NCI-H446 treated with DMSO at 0.1 percent for 48 hours (cell line): ENCODE measurements at places on chromosomes 1 and 21.
A peak's percentile ranks its signal among the peaks of the same experiment; 100 is the strongest.

DNA sequence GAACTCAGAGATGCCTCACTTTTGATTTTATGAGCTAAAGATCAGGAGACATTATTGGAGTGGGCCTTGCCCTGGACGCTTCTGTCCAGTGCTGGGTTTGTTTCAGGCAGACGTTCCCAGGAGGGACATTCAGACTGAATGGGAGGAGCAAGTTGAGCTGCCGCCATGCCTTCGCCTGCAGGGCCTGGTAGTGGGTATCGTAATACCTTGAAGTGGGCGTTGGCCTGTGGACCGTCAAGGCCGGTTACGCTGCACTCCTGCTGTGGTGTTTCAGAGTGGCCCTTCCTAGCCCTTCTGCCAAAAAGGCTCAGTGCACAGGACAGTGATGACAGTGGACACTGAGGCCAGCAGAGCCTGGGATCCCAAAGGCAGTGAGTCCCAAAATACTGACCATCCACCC, 1.6 kb downstream of the FAM3B start:
- no peak for DNase-seq

DNA sequence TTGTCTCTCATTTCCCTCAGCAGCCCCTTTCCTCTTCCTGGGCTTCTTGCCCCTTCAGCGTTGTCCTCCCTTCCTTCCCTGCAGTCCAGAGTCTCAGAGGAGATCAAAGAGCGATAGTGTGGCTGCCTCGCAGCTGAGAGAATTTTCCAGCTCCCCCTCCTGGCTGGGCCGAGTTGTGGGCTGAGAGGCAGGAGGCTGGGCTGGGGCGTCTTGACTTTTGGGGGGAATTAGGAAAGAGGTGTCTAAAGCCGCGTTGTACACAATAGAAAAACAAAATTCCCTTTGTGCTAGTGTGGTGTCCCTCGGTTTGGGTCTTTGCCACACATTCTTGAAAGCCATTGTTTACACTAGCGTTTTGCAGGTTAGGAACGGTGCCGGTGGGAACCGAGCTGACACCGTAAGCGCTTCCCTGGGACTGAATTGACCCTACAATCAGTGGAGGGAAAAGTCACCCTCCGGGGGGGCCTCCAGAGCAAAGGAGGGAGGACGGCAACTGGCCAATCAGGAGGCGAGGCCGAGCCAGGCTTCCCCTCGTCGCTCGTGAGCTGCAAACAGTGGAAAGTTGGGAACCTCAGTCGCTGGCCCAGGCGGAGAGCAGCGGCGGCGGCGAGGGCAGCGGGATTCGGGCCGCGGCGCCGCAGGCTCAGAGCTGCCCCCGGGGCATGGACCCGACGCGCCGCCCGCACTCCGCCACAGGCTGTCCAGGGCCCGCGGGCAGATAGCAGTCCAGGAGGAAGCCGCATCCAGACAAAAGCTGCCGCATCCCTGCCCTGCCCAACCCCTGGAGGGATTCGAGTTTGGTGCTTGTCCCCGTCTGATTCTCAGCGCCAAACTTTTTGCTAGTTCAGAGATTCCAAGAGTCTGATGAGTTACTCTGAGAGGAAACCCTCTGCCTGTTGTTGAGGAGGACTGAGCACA, at the start of gene HMCN1:
TSS of gene HMCN1 (plus strand) at position 574 of the 918 bp plus-strand sequence. CDS start 389 bp downstream, outside the sequence.
- peak; percentile 72 for DNase-seq

GRCh38 chr1:161801955-161802354, 35.8 kb downstream of the ATF6 start:
- DNase-seq: no peak

GRCh38 chr21:37445228-37445627, 78.7 kb downstream of the DYRK1A start:
- no peak for DNase-seq

DNA sequence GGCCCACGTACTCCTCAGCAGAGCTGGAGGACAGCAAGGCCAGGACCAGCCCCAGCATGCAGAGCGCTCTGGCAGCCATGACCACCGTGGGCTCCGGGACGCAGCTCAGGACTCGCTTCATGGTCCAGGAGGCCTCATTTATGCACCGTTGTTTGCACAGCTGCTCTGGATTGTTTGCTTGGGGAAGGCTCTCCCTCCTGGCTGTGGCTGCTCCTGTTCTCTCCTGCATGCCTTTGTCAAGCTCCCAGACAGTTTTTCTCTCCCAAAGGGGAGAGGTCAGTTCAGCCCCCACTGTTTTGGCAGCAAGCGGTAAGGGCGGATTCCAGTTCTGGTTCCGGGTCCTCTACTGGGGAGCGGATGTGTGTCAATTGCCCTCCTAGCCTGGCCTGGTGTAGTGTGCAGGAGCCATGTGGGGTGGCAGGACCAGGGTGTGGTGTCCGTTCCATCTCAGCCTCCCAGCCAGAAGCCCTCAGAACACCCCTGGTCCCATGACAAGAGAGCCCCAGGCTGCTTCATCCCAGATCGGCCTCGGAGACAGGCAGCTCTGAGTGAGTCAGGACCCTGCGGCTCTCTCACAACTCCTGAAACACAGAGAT, at the start of gene TFF3:
TSS of gene TFF3 (minus strand) at position 114 of the 596 bp plus-strand sequence. CDS start at position 79, 35 bp downstream.
- no peak for DNase-seq

- DNase-seq: no peak
These were observed 134.0 kb upstream of the ETS2 start for GRCh38 chr21:38671773-38672172.

GRCh38 chr1:247905910-247906503, 10.6 kb downstream of the OR2W3 start:
- no peak for DNase-seq

DNA sequence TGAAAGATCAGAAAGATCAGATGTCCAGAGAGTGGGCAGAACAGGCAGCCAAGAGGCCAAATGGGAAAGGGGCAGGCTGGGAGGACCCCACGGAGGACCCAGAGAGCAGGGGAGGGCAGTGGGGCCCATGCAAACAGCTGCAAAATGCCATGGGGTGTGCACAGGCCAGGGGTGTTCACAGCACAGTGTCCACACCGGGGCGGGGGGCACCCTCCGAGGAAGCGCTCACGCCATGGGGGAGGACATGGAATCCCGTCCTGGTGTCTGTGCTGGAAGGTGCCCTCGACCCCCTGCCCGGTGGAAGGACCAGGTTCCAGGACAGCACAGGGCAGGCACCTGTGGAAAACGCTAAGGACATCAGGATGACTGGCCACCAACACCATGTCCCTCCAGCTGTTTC, 1.5 kb downstream of the INTS11 start:
- no peak for DNase-seq

GRCh38 chr1:158058237-158058985, 65.0 kb downstream of the KIRREL1 start:
- DNase-seq: no peak

DNA sequence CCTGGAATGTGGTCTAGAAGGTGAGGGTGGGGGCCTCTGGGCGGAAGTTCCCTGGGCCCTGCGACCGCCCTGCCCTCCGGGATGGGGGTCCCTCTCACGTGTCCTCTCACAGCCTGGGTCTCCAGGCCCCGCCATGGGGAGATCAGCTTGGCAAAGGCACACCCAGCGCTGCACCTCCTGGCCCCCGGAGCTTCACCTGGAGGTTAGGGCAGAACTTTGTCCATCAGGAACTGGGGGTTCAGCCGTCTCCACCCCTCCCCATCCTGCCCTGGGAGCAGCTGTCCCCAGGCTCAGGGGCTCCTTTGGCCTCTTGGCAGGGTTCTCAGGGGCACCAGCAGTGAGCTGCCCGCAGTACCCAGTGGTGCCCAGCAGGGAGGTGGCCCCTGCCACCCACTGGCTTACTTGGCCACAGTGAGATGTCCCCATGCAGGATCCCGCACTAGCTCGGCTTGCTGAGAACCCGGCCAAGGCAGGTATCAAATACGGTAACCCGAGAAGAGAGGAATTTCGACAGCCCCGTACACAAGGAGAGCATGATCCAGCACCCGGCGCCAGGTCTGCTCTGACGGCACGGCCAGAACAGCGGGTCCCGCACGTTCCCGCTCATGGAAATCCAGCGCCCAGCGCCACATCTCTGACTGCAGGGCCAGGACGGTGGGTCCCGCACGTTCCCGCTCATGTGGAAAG, 36.7 kb downstream of the RRP1 start:
- no peak for DNase-seq

DNA sequence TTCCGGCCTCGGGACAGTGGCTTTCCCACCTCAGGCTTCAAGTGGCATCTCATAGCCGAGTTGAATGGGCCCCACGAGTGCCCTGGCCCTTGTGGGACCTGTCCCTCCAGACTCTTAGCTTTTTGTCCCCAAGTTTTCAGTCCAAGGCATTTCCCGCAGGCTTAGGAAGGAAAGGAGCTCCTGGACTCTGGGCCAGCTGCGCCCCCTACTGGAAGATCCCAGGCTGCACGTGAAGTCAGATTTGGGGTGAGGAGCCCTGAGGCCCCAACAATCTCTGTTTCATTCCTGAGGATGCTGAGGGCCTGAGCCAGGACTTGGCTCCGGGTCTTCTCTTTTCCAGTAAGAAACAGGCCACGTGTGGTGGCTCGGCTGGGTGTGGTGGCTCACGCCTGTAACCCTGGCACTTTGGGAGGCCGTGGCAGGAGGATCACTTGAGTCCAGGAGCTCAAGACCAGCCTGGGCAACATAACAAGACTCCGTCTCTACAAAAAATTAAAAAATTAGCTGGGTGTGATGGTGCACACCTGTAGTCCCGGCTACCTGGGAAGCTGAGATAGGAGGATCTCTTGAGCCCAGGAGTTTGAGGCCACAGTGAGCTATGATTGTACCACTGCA, 67.4 kb downstream of the ARHGEF10L start:
- DNase-seq: no peak

GRCh38 chr1:235825229-235825628, 41.5 kb downstream of the LYST start:
- DNase-seq: no peak

- DNase-seq: no peak
These were observed 100.4 kb downstream of the MRPL39 start for GRCh38 chr21:25506887-25507286.

- DNase-seq: no peak
These were observed 99.3 kb upstream of the ESRRG start for GRCh38 chr1:216822480-216822879.

DNA sequence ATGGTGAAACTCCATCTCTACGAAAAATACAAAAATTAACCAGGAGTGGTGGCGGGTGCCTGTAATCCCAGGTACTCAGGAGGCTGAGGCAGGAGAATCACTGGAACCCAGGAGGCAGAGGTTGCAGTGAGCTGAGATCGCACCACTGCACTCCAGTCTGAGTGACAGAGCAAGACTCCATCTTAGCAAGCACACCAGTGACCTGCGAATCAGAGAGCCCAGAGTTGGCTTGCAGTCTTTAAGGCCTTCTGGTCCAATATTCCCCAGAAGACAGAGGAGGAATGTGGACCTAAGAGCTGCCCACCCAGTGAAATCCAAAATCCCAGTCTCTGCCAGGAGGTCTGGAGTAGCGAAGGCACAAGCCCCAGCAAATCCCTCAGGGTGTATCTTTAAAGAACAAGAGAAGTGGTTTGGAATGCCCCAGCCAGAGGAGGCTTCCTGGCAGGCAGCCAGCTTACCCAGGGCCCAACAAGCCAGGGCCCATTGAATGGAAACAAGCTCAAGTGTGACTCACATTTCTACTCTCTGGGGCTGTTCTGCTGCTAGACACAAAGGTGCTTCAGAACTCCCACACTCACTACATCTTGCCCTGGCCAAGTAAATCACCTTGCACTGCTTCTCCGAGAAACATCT, 23.9 kb downstream of the GPR161 start:
- DNase-seq: peak; percentile 72

DNA sequence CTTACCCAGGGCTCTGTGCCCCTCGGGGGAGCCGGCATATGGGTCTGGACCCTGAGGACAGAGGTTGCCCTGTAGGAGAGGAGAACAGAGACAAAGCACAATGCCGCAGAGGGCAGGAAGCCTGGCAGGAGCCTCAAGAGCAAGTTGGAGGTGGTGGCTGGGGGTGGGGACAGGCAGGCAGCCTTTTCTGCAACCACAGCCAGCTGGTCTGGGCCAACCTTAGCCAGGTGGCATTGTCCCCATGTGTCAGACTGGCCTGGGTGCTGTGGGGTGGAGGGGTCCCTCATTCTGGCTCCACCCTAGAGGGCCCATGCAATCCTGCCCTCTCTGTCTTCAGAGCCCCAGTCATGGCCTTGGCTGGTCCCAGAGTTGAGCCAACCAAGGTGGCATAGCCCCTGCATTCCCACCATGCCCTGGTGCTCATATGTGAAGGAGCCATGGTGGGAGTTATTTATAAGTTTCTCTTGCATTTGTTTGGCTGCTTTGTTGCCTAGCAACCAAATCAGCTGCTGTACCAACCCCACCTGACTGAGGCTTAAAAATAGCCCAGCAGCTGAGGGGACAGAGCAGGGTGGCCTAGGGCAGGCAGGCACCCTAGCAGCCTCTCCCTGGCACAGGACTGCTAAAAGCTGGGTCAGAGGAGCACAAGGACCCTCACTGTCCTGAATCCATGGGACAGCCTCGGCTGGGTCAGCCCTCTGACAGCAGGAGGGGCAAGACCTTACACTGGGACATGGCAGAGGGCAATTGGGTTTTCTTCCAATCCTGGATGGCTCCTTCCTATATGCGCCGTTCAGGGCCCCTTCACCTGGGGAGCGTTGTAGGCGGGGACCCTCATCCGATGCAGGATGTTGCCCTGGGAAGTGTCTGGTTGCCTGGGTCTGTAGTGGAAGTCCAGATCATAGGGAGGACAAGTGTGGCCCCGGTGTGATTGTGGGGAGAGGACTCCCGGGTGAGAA, 19.5 kb downstream of the MAP7D1 start:
- no peak for DNase-seq

GRCh38 chr1:237124856-237125462, 83.0 kb downstream of the RYR2 start:
- no peak for DNase-seq

DNA sequence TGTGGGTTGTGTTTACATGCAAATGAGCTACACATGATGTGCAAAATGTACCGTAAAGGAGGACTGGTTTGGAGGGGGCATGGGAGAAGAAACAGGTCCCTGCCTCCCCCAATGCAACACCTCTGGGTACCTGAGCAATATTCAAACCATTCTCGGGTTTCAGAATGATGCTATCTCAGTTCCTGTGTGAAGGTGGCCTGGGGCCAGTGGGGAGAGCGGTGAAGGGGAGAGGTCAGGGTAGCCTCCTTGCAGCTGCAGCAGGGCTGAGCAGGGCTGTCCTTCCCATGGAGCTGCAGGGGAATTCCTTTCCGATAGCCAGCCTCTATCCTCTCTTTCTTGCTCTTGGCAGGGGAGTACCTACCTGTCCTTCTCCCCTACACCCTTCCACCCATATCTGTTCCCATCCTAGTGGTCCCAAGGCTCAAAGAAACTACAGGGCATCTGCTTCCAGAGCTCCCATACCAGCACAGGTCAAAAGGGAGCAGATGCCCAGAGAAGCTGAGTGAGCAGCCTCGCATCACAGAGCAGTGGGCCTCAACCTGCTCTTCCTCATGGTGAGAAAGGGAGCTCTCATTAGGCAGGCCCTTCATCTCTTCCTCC, 11.9 kb downstream of the MEF2D start:
- no peak for DNase-seq

DNA sequence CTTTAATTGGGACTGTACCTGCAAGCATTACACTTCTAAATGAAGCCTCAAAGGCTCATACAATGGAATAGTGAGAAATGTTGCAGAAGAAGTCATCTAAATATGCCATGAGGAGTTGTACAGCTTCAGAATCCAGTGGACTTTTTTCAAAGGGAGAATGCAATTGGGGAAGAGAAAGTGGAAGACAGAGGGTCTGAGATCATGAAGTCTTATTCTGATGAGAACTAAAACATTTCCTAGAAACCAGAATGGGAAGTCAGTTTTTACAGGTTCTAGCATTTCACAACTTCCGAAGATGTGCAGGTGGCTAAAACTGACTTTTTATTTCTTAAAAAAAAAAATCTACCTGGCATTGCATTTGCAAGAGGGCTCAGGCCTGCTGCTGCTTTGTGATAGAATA, 424.4 kb upstream of the RUNX1 start:
- DNase-seq: no peak

GRCh38 chr1:206897175-206897574, at the start of gene IL24:
IL24 (plus strand) TSS chr1:206897443; CDS start chr1:206897833, 390 bp downstream.
- no peak for DNase-seq

- no peak for DNase-seq
These were observed 40.3 kb downstream of the CD247 start for GRCh38 chr1:167477986-167478385.
